ENCODE measurements at places on chromosomes 4 and X. TPM values are rescaled to one million over a fixed set of nuclear protein-coding genes. Genes with fewer than 3 reads are reported as not detected.

Gene GRIA3
- total RNA-seq = under 0.01 TPM

Gene CT45A2
- total RNA-seq = not detected

Gene SPANXN4
- not detected for total RNA-seq

Gene SRPK3
- 0.31 TPM for total RNA-seq

Gene SUPT20HL2
- total RNA-seq = not detected

Gene NAP1L3
- total RNA-seq = 0.46 TPM

Gene SERTM2
- total RNA-seq = 0.36 TPM

Gene NPY5R
- total RNA-seq = not detected

Gene SAGE1
- total RNA-seq = not detected

Gene RXFP1
- not detected for total RNA-seq

Gene RNF212
- total RNA-seq = 0.34 TPM

Gene NLGN3
- total RNA-seq = 0.34 TPM

Gene G3BP2
- 242 TPM for total RNA-seq

Gene KLF8
- 5.1 TPM for total RNA-seq

Gene DUSP9
- 2.3 TPM for total RNA-seq

Gene MID1
- 75.2 TPM for total RNA-seq

Gene PDK3
- total RNA-seq = 15.8 TPM

Gene CLCN5
- 42.7 TPM for total RNA-seq

Gene XPNPEP2
- total RNA-seq = not detected

Gene PKD2
- 61.9 TPM for total RNA-seq

Gene NHS
- total RNA-seq = 1.4 TPM

Gene SAP30
- 23.0 TPM for total RNA-seq

Gene SHROOM3
- under 0.01 TPM for total RNA-seq

Gene KDR
- 4.7 TPM for total RNA-seq

Gene HS3ST1
- total RNA-seq = under 0.01 TPM

Gene RBM47
- total RNA-seq = 12.7 TPM

Gene ADH6
- total RNA-seq = not detected

Gene ZNF157
- under 0.01 TPM for total RNA-seq

Gene SLC6A14
- total RNA-seq = not detected

Gene PRSS12
- total RNA-seq = 3.7 TPM

Gene GLOD5
- total RNA-seq = not detected

Gene FHDC1
- total RNA-seq = 6.7 TPM

Gene ERAS
- total RNA-seq = not detected

Gene OCRL
- total RNA-seq = 14.2 TPM

Gene MND1
- total RNA-seq = 5.2 TPM

Gene RTL9
- total RNA-seq = under 0.01 TPM

Gene GJB1
- 5.2 TPM for total RNA-seq

Gene RPS3A
- 1,585 TPM for total RNA-seq

Gene HSPA4L
- total RNA-seq = 5.7 TPM

Gene CXXC4
- total RNA-seq = under 0.01 TPM

Gene GPC3
- under 0.01 TPM for total RNA-seq

Gene C4orf51
- total RNA-seq = not detected

Gene YTHDC1
- 48.7 TPM for total RNA-seq

Gene NDNF
- not detected for total RNA-seq

Gene MCF2
- total RNA-seq = 7.7 TPM

Gene CWH43
- total RNA-seq = not detected

Gene ERVMER34-1
- total RNA-seq = 0.33 TPM

Gene CDKL2
- total RNA-seq = 4.3 TPM

Gene TLR6
- 12.2 TPM for total RNA-seq

Gene DAPP1
- total RNA-seq = not detected

Gene GRIA2
- total RNA-seq = not detected

Gene XAGE1B
- not detected for total RNA-seq

Gene PF4V1
- not detected for total RNA-seq

Gene VSIG4
- not detected for total RNA-seq

Gene JADE3
- total RNA-seq = 3.8 TPM

Gene KIT
- 42.2 TPM for total RNA-seq

Gene RHOXF1
- not detected for total RNA-seq

Gene FGF13
- total RNA-seq = 0.69 TPM

Data from melanocyte of skin (primary cell).